Hematopoietic multipotent progenitor cell treated with erythropoietin and hydrocortisone succinate and interleukin-3 and kit ligand, for 15 days (in vitro differentiated cells): ENCODE measurements at places on chromosomes 16 and 17.

GRCh38 chr17:78834571-78834970, 6.0 kb downstream of the USP36 start:
- DNase-seq: no peak

GRCh38 chr16:81514041-81514559, 69.5 kb downstream of the CMIP start:
- no peak for DNase-seq

GRCh38 chr16:72588551-72588950, 416.6 kb upstream of the PMFBP1 start:
- no peak for DNase-seq

- no peak for DNase-seq
These were observed 27.0 kb downstream of the MYO1D start for GRCh38 chr17:32849879-32850278.

DNA sequence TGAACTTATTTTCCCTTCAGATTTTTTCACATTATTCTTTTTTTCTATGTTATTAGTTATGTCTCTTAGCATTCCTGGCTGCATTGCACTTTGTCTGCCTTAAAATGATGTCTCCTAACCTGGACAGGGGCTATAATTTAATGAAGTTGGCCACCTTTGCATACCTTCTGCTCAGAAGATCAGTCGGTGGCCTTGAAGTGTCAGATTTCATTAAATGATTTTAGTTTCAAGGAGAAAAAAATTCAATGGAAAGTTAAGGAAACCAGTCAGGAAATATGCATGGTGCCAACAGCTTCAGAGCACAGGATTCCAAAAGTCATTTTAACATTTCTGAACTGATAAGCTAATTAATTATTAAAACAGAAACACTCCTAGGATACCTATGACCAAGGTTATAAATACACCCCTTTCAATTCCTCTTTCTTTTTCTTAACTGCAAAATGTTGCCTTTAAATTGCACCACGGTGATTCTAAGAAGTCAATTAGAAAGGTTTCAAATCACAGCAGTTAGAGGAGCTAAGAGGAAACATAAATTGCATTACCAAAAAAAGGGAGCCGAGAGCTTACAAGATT, 533.4 kb downstream of the KCNJ2 start:
- DNase-seq: no peak
